ENCODE measurements at places on chromosomes 1 and 21. TPM values are rescaled to one million over a fixed set of nuclear protein-coding genes. Genes with fewer than 3 reads are reported as not detected.

The CLCA1 gene
- polyA plus RNA-seq: not detected

DNA sequence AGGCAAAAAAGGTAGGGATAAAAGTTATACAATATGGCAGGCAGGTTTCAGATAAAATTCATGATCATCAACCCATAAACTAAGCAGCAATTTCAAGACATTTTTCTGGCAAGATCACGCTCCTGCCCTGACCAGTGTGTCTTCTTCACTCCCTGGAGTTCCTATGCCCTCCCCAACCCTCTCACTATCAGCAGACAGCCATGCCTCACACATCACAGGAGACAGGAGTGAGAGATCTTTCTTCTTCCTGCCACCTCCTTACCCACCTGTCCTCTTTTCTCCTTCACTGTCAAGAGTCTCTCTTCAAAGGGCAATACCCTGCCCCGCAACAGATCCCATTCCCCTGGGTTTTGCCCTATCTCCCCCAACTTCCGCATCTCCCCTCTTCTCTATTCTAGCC, 28.4 kb downstream of the COA6 start:
- DNase-seq: no peak

GRCh38 chr1:3462356-3463012, 8.0 kb downstream of the ARHGEF16 start:
- DNase-seq: no peak

DNA sequence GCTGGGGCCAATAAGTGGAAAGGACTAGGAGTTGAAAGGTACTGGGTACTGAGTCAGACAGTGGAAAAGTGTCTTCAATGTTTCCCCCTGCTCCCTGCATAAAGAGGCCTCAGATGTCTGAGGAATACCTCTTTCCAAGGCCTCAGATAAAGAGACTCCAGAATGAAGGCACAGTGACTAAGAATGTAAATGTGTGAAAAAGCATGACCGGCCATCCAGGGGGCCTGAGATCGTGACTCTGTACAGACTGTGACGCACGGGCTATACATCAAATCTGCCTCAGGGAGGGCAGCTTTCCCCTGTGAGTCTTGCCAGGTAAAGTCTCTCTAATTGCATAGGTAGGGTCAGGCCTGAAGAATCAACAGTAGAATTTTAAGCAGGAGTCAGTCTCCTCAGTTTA, 1690.5 kb downstream of the KCNT2 start:
- DNase-seq: no peak

- DNase-seq: no peak
Observed at GRCh38 chr1:29624320-29625083, 388.2 kb downstream of the PTPRU start.

DNA sequence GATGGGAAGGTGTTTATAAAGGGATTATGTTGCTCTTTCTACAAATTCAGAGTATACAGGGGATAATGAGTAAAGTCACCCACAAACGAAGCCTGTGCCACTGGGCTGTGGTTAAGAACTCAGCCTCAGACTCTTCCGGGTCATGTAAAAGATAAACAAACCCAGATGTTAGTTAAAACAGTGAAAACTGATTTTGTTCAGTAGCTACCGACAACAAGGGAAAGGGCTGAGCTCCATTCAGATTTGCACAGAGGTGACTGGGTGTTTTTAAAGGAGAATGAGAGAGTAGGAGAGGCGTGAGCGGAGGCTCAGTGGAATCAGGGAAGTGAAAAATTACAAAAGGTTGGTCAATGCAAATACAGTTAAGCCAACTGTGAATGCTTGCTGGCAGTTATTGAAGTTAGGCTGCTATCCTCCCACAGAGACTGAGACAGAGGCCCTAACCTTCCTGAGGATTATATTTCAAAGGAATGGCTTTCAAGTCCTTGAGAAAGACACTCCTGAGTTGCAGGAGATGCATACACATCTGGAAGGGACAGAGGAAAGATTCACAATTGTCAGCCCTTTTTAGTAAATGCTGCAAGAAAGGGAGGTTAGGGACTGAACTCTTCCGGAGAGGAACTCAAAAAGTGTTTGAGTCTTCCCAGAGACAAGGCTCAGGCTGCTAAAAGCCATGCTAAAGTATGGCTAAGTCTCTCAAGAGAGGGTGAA, 29.9 kb upstream of the SAMD13 start:
- DNase-seq: no peak

DNA sequence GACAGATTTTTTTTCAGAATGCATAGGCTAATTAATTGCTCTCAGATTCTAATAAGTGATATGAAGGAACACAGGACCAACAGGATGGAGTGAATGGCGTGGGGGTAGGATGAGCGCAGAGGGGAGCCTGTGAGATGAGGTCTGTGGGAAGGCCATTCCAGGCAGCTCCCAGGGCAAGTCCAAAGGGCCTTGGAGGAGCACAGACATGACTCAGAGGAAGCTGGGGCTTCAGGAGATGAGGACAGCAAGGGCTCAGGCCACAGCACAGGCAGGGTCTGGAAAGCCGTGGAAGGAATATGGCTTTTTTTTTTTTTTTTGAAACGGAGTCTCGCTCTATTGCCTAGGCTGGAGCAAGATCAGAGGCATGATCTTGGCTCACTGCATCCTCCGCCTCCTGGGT, 35.1 kb downstream of the FMN2 start:
- DNase-seq: no peak
